Hepatic stellate cell (primary cell): ENCODE measurements at places on chromosomes 6 and 20.

DNA sequence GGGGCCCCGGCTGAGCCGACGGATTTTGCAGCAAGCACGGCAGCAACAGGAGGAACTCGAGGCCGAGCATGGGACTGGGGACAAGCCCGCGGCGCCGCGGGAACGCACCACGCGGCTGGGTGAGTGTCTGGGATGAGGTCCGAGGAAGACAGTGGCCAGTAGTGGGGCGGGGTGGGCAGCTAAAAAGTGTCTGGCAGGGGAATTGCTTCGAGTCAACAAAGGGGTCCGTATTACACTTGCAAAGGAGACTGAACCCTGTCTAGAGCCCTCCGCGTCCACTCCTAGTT lies 356 bp downstream of the BYSL start:
- peak; percentile 50 for DNase-seq

DNA sequence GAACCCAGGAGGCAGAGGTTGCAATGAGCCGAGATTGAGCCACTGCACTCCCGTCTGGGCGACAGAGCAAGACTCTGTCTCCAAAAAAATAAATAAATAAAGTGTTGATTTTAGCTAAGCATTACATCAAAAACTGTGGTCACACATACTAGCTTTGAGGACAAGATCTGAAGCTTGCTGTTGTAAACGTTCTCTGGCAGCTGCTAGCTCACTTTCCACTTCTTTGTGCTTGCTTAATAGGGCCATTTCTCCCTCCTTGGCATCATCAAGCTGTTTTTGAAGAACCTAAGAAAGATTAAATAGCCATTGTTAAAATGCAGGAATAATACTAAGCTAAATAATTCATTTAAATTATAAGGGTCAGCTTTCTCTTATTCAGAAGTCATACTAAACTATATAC lies 55.7 kb downstream of the FAM184A start:
- no peak for DNase-seq

DNA sequence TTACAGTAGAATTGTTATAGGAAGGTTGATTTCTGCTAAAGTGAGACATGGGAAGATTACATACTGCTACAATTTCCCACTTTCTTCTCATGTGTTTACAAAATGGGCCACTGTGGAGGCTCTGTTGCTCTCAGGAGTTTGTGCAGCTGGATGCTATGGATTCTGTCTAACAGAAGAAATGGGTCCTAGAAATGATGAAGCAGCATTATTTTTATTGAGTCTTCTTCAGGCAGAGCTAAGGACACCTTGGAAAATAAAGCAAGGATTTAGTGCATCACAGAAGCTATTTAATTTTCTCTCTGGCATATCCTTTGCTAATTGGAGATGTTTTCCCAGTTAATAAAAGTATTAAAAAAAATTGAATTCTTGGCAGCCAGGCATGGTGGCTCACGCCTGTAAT lies 29.2 kb downstream of the CCDC170 start:
- no peak for DNase-seq

GRCh38 chr20:55774628-55775027 lies 230.7 kb downstream of the CBLN4 start:
- DNase-seq, result no peak

DNA sequence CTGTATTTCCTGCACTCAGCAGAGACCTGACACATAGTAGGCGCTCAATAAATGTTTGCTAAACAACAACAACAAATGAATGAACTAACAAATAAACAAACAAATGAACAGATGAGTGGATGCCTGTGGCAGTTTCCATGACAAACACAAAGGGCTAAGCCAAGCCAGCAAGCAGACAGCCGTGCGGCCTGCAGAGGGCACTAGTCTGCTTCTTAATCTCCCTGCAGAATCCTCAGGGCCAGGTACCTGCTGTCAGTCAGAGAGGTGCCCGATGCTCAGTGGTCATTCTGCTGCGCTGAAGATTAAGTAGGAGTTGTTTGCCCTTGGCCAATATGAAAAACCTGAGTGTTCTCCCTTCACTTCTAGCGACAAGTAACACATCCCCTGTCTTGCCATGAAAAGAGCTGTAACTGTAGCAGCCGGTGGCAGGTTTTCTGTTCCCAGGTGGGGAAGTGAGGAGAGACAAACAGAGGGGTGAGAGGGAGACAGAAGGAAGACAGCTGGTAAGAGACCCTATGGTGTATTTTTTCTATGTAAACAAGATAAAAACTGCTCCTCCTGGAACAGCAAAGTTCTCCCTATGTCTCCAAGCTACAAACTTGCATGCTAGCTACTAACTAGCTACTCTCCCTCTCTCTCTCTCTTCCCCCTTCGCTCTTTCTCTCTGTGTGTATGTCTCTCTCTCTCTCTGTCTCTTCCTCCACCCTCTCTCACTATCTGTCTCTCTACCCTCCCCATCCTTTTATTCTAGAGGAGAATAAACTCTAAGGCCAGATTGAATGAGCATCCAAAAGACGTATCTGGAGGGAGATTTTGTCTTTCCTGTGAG lies at the start of gene MC3R:
Gene MC3R (plus strand): TSS at position 779 of the 829 bp plus-strand sequence. CDS start 112 bp downstream, outside the sequence.
- DNase-seq, result peak; percentile 17

DNA sequence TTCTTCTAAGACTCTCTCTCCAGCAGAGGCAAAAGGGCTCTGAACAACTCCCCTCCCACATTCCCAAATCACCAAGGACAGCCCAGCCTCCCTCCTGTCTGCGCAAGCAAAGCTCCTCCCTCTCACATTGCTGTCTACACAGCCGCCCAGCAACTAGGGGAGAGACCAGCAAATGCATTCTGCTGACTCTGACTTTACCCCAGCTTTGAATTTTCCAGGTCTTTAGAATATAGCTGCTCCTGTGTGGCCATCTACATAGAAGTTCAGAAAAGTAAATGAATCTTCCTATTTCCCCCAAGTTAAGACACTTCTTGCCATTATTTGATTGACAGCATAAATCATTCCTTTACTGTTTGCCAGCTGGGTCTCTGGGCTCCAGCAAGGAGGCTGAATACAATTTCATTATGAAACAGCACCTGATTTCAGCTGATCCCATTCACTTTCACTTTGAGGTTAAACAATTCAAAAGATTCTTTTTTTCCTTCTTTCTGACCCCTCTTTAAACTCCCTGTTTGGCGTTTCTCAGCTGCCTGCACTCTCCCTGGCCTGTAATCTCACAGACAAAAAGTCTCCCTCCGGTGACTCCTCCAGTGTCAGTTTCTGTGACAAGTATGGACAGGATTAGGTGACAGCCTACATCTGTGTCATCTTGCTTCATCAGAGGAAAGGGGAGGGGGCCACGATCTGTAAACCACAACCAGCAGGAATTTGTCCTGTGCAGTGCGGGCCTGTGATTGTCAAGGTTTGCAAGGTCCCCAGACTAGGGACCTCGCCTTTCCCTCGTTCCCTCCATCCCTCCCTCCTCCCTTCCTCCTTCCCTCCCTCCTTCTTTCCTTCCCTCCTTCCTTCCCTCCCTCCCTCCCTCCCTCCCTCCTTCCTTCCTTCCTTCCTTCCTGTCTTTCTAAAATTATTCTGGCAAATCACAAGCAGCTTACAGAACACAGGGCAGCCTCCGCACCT lies 205.6 kb upstream of the RIN2 start:
- peak; percentile 26 for DNase-seq

GRCh38 chr6:5846889-5847288 lies 159.8 kb downstream of the NRN1 start:
- no peak for DNase-seq

GRCh38 chr6:146884728-146885127 lies 286.0 kb downstream of the ADGB start:
- no peak for DNase-seq

- DNase-seq, result no peak
Measured at GRCh38 chr20:1576641-1577040, 19.1 kb upstream of the SIRPD start.

- DNase-seq, result no peak
Measured at GRCh38 chr6:162485464-162485863, 242.1 kb downstream of the PRKN start.

DNA sequence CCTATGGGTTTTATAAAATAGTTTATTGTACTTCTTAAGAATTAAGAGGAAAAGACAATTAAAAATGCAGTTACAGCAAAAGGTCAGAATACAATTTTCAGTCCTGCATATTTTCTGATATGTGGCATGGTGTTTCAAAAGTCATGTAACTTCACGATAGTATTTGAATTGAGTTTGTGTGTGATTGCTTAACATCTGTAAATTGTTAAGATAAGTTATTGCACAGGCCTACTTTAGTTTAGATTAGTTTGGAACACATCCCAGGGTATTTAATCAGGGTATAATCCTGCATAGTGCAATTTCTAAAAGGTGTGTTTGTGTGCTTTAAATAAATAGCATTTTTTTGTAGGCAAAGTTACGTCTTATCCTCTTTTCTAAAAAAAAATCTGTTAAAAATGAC lies 289.6 kb downstream of the RIMS1 start:
- DNase-seq, result no peak

DNA sequence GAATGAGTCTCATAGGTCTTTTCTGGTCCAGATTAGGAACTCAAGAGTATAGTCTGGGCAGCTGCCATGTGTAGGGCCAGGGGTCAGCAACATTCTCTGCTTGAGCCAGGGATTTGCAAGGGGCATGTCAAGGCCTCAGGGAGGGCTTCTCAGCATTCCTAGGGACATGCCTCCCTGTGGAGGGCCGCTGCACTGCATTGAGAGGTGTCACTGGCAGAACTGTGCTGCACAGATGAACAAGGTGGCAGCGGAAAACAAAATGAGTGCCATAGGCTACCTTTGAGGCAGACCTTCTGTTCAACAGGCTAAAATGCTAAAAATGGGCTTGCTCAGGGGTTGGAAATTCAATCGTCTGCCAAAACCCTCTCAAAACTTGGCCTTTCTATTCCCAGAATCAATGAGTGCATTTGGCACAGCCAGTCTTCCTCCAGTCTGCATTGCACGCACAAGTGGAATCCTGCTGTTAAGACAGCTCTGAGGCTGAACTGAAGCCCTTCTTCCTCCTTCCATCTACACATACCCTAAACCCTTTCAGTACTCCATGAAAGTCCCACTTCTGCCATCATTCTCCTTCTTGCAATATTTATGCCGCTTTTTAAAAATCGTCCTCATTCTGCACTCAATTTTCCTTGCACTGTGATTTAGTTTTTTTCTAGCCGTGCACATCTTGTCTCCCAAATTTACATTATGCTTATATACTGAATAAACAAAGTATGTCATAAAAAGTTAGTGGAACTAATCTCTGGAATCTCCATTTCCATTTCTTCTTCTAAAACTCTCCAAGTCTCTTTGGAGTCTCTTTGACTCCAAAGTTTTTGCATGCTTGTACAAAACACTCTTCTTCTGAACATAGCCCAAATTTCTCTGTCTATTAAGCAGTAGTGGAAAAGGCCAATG lies 51.7 kb downstream of the SLC26A8 start:
- DNase-seq, result no peak

DNA sequence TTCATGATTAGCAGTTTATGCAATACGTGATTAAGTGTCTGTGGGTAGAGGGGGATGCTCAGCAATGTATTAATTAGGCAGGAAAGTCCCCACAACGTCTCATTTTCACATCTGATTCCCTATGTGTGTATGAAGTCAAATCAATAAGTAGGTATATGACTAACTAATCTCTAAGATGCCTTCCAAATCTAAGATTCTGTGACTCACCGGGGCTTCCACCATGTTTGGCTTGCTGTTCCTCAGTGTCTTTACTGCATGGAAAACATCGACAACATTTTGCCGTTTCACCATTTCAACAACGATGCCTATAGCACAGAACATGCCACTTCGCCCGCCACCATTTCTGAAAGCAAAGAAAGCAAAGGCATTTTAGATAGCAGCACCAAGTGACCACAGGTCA lies 72.0 kb upstream of the THEMIS start:
- no peak for DNase-seq

- no peak for DNase-seq
Measured at GRCh38 chr6:44969446-44970185, 358.5 kb upstream of the RUNX2 start.

DNA sequence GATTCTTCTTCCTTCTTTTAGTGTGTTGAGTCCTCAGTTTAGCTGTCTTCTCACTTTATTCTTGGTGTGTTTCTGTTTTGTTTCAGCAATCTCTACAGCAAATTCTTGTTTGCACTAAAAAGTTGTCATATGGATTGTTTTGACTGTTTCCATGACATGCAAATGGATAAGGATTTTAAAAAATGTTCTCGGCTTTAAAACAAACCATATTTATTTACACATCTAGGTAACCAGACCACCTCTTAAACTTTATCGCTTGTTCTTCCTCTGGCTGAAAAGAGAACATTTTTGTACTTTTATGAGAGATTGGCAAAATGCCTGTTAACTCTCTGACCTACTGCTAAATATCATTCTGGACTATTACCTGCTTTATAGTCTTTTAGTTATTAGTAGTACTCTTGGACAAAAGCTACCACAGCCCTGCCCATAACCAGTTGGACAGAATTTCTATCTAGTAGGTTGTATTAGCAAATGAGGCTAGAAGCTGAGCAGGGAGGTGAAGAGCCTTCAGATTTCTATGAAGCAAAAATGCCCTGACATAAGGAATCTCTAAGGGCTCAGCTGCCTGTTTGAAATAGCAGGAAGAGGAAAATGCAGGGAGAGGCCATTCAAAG lies 268.3 kb downstream of the CD109 start:
- DNase-seq, result no peak

DNA sequence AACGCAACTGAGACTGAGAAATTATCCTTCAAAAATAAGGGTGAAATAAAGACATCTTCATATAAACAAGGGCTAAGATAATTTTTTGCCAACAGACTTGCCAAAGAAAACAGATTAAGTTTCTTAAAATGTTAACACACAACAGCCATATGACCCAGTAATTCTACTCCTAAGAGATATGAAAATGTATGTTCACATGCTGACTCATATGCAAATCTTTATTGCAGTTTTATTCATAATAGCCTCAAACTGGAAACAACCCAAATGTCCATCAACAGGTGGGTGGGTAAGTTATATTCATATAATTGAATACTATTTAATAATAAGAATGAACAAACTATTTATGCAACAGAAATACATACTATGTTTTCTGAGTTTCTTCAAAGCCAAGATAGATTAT lies 140.1 kb downstream of the REV3L start:
- no peak for DNase-seq

GRCh38 chr20:17226410-17227218 lies at the start of gene PCSK2:
Gene PCSK2 (plus strand): TSS chr20:17227040. CDS start chr20:17227306, 266 bp downstream.
- DNase-seq, result peak; percentile 9

- DNase-seq, result no peak
Measured at GRCh38 chr6:131867744-131868143, 59.9 kb downstream of the ENPP1 start.

DNA sequence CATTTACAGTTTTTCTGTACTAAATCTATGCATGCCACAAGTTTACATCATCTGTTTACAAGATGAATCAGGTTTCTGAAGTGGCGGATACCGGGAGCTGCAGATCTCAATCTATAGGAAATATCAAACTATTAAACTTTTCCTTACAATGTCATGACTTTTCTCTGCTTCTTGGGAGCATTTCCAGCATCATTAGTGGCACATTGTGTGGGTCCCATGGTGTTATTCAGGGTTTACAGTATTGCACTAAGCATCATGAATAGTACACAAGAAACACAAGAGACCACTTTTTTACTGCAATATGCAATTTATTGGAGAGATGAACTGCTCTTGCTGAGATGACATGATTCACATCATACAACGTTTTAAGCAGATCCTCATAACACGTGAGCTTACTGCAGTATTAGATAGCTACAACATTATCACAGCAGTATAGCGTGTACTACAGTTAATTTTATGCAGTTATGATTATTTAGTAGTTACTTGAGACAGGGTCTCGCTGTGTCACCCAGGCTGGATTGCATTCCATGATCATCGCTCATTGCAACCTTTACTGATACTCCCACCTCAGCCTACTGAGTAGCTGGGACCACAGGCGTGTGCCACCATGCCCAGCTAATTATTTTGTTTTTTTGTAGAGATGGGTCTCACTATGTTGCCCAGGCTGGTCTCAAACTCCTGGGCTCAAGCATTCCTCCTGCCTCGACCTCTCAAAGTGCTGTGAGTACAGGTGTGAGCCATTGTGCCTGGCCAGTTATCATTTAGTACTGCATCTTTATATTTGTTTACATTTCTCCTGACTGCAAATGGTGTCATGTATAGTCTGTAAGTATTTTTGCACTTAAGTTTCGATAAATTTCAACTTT lies 18.4 kb downstream of the BLTP3A start:
- DNase-seq, result no peak
